NCI-H2029 treated with DMSO at 0.1 percent for 48 hours (cell line): ENCODE measurements at places on chromosomes 16 and 17.

GRCh38 chr16:23398987-23399805 lies 53.8 kb downstream of the COG7 start:
- no peak for DNase-seq

DNA sequence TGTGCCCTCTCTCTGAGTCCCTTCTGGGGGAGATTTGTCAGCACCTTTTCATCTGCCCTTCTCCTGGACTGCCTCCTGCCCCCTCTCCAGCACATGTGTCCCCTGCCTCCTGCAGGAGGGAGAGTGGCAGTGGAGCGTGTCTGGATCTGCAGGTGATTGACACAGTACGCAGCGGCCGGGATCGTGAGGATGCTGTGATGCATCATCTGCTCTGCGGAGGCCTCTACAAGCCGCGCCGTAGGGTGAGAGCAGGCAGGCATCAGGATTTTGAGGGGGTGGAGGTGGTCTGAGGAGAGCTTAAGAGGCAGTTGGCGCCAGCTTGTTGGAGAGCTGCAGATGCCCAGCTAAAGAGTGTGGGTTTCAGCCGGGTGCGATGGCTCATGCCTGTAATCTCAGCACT lies 10.9 kb downstream of the SLC9A5 start:
- DNase-seq: no peak

DNA sequence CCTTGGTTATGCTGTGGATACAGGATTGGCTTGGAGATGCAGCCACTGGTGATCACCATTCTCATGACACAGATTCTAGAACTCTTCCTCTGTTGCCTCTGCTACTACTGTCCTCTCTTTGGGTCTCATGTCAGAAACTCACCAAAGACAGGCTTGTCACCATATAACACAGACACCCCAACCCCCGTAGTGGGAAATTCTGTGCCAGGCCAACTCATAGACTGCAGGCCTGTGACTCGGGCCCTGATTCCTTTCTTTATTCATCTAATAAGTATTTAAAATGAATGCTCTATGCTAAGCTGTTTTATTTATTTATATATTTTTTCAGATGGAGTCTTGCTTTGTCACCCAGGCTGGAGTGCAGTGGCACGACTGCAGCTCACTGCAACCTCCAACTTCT lies 9.5 kb downstream of the CYB5D2 start:
- DNase-seq: no peak

DNA sequence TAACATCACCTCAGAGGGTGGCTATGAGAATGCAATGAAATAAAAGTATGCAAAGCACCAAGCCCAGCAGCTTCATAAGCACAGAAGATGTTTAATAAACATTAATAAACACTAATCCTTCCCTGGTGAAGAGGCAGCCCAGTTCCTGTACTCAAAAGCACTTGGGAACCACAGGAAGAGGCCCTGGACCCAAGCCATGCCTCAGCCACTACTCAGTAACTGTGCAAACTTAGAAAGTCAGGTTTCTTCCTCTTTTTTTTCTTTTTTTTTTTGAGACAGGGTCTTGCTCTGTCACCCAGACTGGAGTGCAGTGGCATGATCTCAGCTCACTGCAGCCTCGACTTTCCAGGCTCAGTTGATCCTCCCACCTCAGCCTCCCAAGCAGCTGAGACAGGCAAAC lies 5.3 kb downstream of the ARHGAP17 start:
- DNase-seq: no peak

- DNase-seq: no peak
These were observed 16.5 kb upstream of the NSMCE1 start for GRCh38 chr16:27284865-27285675.

GRCh38 chr16:49699841-49700175 lies 156.1 kb downstream of the ZNF423 start:
- no peak for DNase-seq

DNA sequence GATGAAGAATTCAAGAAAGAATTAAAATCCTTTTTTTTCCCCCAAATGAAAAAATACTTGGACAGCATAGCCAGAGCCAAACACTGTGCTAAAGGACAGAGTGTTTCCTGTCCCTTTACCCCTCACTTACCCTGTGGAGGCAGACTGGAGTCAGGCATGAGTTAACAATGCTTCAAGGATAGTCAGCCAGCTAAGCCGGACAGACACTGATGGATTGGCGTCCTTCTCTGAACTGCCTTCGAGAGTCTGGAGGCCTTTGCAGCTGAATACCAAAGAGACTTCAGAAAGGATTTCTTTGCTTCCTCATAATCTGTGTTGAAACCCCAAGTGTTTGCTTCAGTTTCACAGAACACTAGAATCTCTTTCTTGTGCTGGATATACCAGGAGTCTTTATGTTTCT lies 4.6 kb downstream of the METTL9 start:
- DNase-seq: no peak

DNA sequence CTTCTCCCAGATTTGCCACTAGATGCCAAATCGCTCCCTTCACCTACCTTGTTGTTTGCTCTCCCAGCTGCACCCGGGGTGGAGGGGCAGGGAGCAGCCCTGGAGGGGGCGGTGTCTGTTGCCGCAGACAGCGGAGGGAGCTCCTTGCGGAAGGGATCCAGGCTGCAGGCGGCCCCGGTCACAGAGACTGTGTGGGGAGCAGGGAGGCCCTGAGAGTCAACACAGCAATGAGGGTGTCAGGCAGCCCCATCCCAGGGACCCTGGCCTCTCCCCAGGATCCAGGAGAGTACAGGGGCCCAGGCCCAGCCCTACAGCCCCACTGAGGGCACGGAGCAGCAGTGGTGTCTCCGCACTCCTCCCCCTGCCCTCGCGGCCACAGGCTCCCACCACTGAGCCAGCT lies 50.5 kb upstream of the CHMP6 start:
- no peak for DNase-seq

DNA sequence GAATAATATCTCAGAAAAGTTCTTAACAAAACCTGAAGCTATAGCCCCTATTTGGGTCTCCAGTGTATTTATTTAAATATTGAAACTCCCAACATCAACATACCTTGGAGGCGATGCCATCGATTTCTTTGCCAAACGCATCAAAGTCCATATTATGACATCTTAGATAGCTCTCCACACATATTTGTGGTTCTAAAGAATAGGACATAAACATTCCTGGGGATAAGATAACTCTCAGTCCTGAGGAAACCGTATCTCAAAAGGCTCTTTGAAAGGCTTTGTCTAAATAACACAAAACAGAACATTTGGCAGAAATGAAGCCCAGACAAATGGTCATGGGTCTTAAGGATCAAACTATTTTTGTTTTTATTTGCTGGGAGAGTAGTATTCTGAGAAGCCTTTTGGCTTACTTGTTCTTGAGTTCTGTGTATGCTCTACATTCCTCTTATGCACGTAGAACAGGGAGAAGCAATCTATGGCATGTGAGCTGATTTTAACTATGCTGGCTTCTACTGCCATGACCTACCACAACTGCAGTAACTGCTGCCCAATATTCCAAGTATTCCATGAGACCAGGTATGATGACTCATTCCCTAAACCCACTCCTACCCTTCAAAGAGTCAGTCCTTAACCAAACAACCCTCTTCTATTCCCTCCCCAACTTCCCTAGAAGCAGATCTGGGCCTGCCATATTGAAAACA lies 279.0 kb upstream of the ZFHX3 start:
- no peak for DNase-seq

DNA sequence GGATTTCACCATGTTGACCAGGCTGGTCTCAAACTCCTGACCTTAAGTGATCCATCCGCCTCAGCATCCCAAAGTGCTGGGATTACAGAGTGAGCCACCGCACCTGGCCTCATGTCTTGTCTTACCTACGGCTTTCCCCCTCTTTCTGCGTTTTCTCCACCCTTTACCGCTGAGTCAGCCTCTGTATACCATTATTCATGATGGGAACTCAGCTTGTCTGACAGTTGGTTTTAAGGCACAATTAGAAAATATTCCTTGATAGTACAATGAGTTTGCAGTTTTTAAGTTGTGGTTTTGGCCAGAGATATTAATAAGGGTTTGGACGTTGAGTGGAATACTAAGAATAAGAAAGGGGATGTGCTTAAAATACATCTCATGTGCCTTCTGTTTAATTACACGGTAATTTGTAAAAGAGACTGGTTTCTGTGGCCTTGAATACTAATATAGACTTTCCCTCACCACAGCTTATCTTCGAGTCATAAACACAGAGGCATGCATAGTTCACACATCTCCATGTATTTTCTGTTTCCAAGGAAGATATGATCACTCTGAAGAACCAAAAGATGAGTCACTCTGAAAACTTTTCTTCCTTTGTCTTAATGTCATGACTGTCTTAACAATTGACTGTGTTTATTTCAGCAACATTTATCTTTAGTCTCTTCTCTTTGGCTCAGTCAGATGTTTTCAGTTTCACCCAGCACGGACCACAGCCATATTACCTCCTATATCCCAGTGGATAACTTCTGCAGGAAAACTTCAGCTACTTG lies 54.4 kb downstream of the PITPNC1 start:
- DNase-seq: no peak

DNA sequence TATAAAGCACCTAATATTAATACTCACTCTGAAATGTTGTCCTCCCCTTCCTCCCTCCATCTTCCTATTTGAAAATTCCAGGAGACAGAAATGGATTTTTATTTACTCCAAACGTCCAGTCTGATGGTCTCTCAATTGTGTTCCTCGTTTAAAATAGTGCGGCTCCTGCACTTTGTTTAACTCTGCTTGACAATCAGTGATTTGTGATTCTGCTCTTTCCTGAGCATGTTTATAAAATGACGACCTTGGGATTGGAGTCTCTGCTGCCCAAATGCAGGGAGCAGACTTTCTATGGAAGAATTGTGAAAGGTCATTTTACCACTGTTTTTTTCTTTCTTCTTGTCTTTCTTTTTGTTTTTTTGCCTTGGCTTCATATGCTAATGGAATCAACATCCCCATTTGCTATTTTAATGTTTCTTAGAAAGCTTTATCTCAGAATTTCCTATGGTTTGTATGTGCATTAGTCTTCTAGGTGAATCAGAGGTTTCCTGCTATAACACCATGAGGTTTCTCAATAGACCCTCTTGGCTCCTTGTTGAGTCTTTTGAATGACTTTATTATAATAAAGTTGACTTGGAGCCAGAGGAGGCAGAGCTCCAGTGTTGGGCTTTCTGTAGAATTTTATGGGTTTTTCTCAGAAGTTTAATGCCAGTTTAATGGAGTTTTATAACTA lies 376.5 kb downstream of the CDH11 start:
- no peak for DNase-seq

GRCh38 chr17:50624321-50624934 lies 10.3 kb upstream of the ABCC3 start:
- DNase-seq: no peak

GRCh38 chr17:28574526-28574925 lies 2.2 kb downstream of the ALDOC start:
- no peak for DNase-seq

DNA sequence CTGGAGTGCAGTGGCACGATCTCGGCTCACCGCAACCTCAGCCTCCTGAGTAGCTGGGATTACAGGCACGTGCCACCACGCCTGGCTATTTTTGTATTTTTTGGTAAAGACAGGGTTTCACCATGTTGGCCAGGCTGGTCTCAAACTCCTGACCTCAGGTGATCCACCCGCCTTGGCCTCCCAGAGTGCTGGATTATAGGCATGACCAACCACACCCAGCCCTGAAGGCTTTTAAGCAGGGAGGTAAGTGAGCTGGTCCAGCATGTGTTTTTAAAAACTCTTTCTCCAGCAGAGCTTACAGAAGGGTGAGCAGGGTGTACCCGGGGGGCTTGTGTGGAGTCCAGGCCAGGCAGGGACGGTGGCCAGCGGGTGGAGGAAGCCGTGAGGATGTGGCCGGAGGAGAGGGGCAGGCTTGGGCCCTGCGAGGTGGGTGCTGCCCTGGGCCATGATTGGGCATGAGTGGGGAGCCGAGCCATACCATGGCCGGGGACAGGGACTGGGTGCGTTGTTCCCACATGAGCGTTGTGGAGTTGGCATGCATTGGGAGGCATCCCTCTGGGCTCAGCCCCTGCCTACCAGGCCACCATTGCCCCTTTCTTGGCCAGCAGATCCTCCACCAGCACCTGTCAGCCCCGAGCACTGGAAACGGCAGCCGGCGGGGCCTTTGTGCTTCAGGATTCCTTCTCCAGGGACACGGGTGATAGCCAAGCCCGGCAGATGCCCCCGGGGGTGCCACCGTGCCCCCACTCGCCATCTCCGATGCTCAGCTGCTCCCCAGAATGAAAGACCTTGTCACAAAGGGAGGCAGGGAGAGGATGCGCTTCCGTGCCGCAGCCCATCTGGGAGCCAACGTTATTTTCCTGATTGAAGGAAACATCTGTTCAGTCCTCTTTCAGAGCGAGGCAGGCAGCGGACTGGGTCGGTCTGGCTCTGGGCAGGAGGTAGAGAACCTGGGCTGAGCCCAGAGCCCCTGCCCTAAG lies 64.5 kb downstream of the RAI1 start:
- no peak for DNase-seq

DNA sequence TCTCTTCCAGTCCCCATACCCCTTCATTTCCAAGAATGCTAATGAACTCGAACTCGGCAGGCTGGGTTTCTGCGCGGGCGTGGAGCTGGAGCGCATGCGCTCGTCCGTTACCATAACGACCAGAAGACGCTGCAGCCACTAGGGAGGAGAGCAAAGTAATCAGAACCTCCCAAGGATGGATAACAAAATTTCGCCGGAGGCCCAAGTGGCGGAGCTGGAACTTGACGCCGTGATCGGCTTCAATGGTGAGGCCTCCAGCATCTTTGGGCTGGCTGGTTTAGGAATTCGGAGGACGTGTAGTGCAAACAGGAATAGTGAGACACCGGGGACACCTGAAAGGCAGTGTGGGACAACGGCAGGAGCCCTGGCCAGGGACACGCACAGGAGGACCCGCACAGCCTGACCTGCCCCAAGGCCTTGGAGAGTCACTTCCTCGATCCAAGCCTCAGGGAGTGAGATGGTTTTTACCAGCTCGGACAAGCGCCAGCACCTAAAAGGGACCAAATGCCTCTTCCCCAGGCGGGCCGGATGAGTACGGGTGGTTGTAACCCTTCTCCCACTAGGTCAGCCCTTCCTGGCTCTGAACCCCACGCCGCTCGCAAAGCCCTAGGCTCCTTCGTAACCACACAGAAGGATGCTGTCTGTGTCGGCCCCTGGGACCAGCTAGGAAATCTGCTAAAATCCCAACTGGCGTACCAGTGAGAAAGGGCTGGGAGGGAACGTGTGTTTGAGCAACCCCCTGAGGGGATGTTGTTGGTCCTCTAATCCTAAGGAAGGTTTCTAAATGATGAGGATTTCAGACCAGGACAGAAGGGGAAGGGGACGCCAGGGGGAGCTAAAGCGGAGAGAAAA lies at the start of gene CFAP52:
Gene CFAP52 (plus strand): TSS at position 122 of the 852 bp plus-strand sequence. CDS start 54 bp downstream, at position 176.
- DNase-seq: no peak

GRCh38 chr17:82375359-82376041 lies 3.9 kb downstream of the UTS2R start:
- no peak for DNase-seq

GRCh38 chr16:72278301-72278700 lies 106.3 kb upstream of the PMFBP1 start:
- no peak for DNase-seq
